Fibroblast of skin of right biceps (primary cell): ENCODE measurements at places on chromosomes 4 and X.

DNA sequence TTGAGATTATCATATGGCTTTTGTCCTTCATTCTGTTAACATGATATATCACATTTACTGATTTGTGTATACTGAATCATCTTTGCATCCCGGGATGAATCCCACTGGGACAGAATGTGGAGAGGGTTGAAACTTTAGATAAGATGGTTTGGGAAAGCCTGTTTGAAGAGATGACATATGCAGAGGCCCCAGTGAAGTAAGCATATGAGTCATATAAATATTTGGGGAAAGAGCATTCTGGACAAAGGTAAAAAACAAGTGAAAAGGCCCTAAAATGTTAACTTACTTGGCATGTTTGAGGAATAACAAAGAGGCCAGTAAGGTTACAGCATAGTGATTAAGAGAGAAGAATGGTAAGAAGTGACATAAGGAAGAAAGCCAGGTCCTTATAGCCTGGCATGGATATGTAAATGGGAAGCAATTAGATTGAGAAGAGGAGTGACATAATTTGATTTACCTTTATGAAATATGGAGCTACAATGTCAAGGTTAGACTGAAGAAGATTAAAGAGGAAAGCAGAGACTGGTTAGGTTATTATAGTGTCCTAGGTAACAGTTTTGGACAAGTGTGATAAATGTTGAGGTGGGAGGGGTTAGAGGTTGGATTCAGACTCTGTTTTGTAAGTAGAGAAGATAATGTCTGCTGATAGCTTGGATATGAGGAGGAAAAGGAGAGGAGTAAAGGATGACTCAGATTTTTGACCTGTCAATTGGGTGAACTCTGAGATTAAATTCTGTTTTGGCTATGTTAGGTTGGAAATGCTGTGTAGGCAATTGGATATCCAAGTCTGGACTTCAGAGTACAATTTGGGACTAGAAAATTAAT lies 54.6 kb upstream of the DRP2 start:
- DNase-seq, result peak; percentile 49

GRCh38 chr4:3304831-3305609 lies 12.2 kb downstream of the RGS12 start:
- DNase-seq, result peak; percentile 45

DNA sequence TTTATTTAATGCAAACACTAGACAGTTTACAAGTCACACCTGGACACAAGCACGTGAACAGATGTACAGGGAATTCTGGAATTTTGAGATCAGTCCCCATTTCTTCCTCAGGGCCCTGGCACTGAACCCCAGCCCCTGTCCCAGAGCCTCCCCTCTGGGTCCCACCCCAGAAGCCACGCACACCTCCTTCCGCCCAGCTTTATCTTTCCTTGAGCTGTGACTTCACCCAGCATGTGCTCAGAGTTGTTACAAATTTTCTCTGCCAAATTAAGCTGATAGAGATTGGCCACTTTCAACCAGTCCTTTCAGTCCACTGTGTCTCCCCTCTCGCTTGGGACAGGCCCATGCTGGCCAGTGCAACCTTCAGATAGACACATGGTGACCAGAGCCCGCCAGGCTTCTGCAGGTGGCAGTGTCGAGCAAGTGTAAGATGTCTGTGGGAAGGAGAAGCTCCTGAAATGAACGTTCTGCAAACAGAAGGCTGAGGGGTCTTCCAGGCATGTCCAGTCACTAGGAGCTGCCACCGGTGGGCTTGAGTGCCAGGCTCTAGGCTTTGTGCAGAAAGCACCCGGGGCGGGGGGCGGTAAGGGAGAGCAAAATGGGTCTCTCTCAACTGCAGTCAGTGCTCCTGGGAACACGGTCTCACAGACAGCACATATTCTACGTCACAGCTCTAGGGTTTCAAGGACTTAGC lies 73.3 kb downstream of the MTMR1 start:
- DNase-seq, result no peak

DNA sequence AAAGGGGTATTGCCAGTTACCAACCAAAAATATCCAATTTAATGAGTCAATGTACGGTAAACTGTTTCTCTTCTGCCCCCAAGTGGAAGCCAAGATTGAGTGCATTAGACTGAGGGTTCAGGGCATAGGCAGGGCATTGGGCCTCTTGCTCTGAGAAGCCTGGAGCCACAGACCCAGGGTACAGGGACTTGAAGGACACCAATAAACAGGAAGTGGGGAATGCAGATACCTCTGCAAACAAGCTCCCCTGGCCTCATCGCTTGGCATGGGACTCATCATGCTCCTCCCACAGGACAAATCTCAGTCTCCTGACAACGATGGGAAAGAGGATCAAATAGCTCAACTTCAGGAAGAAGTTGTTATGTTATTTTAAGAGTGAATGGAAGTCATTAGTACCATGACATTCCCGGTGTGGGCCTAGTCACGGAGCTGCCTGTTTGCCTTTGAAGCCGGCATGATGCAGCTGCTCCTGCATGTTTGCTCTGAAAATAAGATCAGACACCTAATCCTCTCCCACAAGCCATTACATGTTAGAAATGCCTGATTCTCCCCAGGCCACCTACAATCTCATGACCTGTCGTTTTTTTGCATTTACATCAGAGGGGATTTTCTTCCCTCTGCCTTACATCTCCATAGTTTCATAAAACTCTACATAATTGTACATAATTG lies 224.2 kb downstream of the RCHY1 start:
- DNase-seq, result peak; percentile 1

- DNase-seq, result no peak
These were observed 26.2 kb upstream of the HGFAC start for GRCh38 chr4:3415471-3416141.

DNA sequence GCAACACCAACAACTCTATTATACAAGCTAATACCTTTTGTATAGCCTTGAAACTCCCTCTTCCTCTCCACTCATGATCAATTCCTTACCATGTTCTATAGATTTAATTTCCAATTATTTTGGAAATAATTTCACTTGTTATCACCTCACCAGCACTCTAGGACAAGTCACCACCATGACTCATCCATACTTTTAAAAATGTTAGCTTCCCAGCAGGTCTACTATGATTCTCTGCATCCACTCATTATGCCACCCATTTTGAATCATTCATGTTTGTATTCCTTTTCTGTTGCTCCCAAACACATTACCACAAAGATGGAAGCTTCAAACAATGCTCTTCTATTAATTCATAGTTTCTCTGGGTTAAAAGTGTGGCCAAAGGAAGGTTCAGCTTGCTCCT lies 469.6 kb downstream of the PDGFC start:
- DNase-seq, result peak; percentile 19

GRCh38 chr4:45119376-45119775 lies 393.0 kb upstream of the GNPDA2 start:
- DNase-seq, result no peak

DNA sequence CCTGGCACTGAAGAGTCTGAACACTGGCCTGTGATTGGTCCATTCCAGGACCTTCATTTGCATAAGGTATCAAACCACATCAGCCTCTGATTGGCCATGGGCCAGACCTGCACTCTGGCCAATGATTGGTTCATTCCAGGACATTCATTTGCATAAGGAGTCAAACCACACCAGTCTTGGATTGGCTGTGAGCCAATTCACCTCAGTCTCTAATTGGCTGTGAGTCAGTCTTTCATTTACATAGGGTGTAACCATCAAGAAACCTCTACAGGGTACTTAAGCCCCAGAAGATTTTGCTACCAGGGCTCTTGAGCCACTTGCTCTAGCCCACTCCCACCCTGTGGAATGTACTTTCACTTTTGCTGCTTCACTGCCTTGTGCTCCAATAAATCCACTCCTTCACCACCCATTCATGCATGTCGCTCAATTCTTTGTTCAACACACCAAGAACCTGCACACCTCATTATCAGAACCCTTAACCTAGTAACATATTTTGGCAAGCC lies 14.2 kb upstream of the HERC5 start:
- peak; percentile 17 for DNase-seq

DNA sequence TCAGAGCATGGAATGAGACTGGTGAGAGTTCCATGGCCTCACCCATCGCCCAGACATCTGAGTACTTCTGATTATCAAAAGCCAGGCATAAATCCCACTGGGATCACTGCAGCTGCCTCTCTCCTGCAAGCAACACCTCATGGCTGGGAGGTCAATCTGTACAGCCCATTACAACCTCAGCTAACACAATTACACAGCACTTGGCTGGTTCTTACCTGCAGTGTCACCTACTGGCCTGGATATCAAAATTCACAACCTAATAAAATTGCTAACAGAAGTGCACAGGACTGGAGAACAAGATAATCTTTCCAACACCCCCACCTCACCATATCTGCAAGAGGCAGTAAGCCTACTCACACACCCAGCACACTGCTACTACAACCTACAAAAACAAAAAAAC lies 341.7 kb upstream of the NDST3 start:
- no peak for DNase-seq

DNA sequence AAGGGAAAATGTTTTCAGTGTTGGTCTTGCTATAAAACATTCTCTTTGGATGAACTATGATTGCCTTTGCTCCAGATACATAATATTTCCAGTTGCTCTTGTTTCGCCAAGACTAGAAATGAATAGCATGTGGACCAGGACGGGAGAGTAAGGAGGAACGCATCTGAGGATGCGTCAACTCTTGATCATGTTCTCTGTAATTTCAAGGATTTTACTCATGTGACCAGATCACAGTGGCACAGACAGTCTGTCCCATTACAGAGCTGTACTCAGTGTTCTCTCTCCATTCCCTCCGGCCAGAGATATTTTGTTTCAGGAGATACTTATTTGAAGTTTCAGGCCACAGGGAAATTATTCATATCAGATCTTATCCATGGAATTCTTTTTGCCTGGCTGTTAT lies 266.6 kb downstream of the MID1IP1 start:
- DNase-seq, result no peak

DNA sequence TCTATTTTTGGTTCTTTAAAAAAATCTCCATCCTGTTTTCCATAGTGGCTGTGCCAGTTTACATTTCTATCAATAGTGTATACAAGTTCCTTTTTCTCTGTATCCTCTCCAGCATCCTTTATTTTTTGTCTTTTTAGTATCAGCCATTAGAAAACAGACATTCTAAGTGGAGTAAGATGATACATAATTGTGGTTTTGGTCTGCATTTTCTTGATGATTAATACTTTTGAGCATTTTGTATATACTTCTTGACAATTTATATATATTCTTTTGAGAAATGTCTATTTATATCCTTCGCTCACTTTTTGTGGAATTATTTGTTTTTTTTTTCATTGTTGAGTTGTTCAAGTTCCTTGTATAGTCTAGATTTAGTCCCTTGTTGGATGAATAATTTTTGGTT lies 382.2 kb upstream of the SPOCK3 start:
- DNase-seq, result peak; percentile 70

DNA sequence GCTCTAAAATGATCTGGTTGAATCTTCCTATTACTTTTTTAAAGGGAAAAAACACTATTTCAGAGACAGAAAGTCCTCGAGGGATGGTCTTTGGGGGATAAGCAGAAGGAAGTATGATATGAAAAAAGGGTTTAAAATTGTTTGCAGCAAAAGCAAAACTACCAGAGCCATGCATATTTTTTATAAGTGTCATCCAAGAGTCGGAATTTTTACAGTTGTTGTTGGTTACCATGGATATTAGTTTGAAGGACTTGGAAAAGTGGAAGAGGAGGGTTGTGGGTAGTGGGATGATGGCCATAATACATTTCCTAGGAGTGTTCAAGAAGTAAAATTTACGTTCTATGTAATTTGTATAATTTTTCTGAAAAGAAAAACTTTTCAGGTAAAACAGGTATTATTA lies 134.4 kb downstream of the PCDH7 start:
- DNase-seq, result peak; percentile 49

DNA sequence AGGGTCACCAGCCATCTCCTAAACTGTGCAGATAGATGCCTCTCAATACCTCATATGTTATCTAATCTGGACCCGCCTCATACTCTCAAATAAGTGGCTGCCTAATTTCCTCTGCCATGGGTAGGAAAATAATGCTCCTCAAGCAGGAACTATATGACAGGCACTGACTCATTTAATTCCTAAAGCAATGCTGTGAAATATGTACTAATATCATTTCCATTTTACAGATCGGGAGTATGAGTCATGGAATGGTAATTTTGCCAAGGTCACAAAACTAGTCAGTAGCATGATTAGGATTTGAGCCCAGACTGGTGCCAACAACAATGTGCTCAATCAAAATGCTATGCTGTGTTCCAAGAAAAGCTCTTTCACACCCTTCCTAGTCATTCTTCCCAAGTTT lies 3.0 kb upstream of the NXT2 start:
- DNase-seq, result peak; percentile 58

- peak; percentile 73 for DNase-seq
These were observed 361.2 kb downstream of the PCDH7 start for GRCh38 chr4:31081366-31081765.

- no peak for DNase-seq
These were observed 376.7 kb downstream of the GPM6A start for GRCh38 chr4:175435381-175435783.

DNA sequence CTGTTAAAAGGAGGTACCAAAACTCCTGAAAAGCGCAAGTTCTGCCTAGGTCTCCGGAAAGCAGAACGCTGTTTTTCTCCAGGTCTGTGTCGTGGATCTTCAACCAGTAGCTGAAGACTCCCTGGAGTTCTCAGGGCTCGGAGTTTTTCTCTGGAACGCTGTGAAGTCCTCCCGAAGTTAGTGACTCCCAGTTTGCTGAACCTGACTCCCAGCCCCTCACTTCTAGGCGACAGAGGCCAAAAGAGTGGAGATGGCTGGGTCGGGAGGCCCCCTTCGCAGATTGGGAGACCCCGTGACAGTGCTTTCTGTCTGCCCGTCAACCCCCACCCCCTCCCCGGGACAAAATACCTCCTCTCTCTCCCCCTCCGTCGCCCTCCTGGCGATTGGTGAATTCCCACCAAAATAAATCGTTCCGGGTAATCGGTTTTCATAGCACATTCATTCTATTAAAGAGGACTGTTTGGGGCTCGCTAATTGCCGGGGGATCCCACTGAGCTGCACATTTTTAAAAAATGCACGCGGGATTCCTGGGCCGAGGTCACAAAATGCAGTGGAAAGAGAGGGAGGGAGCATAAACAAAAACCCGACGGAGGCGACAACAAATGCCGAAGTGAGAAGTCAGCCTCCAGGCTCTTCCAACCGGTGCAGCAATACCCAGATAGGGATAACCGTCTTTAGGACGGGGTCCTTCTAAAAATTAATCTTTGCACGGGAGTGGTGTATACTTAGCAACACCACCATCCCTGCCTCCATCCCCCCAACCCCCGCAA lies 4.0 kb upstream of the MSX1 start:
- no peak for DNase-seq

- DNase-seq, result no peak
These were observed 549 bp upstream of the GLRB start for GRCh38 chr4:157075401-157075800.

DNA sequence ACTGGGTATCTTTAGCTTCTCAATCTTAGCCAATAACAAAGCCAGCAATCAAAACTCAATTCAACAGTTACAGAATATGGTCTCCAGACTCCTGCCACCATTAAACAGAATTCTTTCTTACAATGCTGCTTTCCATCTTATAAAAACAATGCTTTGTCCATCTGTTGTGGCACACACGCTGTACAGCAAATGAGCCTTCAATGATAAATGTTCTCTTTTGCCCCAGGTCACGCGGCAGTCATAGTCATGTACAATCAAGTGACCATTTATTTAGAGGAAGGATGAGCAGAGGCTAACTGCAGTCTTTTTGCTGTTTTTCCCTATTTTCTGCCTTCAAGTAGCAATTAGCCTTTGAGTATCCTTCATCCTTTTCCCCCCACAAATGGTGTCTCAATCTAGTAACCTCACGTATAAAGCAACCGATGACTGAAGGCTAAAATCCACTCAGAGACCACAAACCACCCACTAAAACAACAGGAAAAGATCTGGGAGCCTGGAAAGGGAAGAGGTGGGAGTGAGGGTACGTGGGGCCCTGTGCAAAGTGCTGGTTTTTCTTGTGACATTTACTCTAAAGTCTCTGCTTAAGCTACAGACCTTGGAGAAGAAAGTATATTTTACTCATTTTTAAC lies 24.4 kb downstream of the TRIM2 start:
- peak; percentile 47 for DNase-seq
